GM12878 (cell line): ENCODE measurements at places on chromosomes 2 and 18. TPM values are rescaled to one million over a fixed set of nuclear protein-coding genes. Genes with fewer than 3 reads are reported as not detected.

NYAP2 gene
- total RNA-seq = not detected in 2 replicates

MAP4K3 gene
- total RNA-seq = 0.61 and 0.95 TPM in 2 replicates

TGOLN2 gene
- 62.6 and 64.7 TPM in 2 replicates for total RNA-seq

CYP26B1 gene
- total RNA-seq = not detected in 2 replicates

CYP1B1 gene
- total RNA-seq = 9.0 and 10.1 TPM in 2 replicates

CNTNAP5 gene
- not detected in 2 replicates for total RNA-seq

COPS8 gene
- 44.0 and 46.6 TPM in 2 replicates for total RNA-seq

IL36B gene
- total RNA-seq = not detected in 2 replicates

KLHL41 gene
- total RNA-seq = 0.10 and 0.77 TPM in 2 replicates

GRCh38 chr2:234254783-234255521 lies 204.4 kb downstream of the SPP2 start:
- H3K27me3 ChIP-seq = no peaks in the 10 kb centered on the region; the same call in 1 of the 2 replicates
- no peaks in the 10 kb centered on the region for H3K4me1 ChIP-seq
- no peak overlapping the region for H3K27ac ChIP-seq
- no peaks in the 10 kb centered on the region for H3K36me3 ChIP-seq
- H3K4me3 ChIP-seq = no peak overlapping the region

GRCh38 chr2:215879977-215880940 lies 133.1 kb downstream of the MREG start:
- H3K36me3 ChIP-seq = no peaks in the 10 kb centered on the region
- H3K27me3 ChIP-seq = no peaks in the 10 kb centered on the region
- no peak overlapping the region for H3K4me3 ChIP-seq

DNA sequence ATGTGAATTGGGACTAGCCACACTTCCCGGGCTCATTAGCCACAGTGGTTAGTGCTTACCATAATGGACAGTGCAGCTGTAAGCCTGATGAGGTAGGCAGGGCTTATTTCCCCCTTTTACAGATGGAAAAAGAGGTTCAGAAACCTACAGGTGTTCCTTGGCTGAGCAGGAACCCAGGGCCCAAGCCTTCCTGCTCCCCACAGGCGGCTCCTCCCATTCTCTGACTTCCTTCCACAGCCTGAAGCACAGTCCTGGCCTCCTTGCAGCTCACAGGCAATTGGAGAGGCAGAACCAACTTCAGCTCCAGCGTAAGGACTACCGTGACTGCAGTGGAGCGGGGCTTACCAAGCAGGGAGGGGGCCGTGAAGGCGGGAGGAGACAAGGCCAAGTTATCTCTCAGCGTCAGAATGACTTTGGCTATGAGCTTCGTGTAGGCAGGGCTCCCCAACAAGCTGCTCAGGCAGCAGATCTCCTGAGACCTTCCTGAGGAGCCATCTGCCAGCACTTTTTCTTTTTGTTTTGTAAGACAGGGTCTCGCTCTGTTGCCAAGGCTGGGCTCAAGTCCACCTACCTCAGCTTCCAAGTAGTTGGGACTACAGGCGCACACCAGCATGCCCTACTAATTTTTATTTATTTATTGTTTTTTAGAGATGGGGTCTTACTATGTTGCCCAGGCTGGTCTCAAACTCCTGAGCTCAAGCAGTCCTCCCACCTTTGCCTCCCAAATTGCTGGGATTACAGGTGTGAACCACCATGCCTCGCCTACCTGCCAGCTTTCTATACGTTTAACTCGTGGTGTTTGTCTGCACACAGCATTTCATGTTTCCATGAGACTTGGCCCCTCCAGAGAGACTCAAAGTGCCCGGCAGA lies 34.2 kb upstream of the NT5DC4 start:
- H3K36me3 ChIP-seq = no peaks in the 10 kb centered on the region
- H3K27ac ChIP-seq = no peak overlapping the region
- H3K4me3 ChIP-seq = no peak overlapping the region
- H3K4me1 ChIP-seq = peaks cover 23% of the 10 kb centered on the region

DNA sequence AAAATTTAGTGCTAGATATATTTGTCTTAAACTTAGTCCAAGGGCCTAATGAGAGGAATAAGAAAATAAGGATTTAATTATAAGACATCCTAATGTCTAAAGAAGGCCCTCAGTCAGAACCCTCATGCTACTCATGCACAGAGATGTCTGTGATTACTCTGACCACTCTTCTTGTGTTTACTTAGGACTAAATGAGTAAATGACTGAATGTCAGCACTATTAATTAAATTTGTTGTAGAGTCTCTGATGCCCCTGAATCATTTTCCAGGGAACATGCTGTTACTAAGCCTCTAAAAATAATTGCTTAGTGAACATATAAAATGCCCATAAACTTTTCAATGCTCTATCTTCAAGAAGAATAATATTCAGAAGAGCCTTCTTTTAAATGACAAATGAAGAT lies 32.4 kb downstream of the GULP1 start:
- no peaks in the 10 kb centered on the region for H3K36me3 ChIP-seq
- H3K4me1 ChIP-seq = no peaks in the 10 kb centered on the region
- H3K27me3 ChIP-seq = no peaks in the 10 kb centered on the region; the same call in 1 of the 2 replicates
- no peak overlapping the region for H3K4me3 ChIP-seq
- no peak for DNase-seq
- no peak overlapping the region for H3K27ac ChIP-seq

- no peaks in the 10 kb centered on the region for H3K27me3 ChIP-seq
- DNase-seq = no peak
- H3K4me3 ChIP-seq = no peak overlapping the region
- no peak overlapping the region for H3K27ac ChIP-seq
Observed at GRCh38 chr18:73924836-73925235, 222.8 kb downstream of the FBXO15 start.

DNA sequence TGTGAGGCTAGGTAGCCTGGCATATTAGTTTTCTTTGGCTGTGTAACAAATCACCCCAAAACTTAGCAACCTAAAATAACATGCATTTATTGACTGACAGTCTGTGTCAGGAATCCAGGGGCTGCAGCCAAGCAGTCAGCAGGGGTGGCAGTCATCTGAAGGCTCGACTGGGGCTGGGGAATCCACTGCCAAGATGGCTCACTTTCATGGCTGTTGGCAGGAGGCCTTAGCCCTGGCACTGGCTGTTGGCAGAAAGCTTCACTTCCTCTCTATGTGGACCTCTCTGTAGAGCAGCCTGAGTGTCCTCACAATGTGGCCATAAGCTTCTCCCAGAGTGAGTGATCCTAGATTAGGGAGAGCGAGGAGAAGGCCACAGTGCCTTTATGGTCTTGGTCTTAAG lies 78.0 kb downstream of the LTBP1 start:
- DNase-seq = no peak
- H3K4me1 ChIP-seq = no peaks in the 10 kb centered on the region
- H3K4me3 ChIP-seq = no peak overlapping the region
- peaks cover 4% of the 10 kb centered on the region; the same call in 1 of the 2 replicates for H3K27me3 ChIP-seq

- H3K36me3 ChIP-seq = no peaks in the 10 kb centered on the region
- no peaks in the 10 kb centered on the region; the same call in none of the 2 replicates for H3K27me3 ChIP-seq
Observed at GRCh38 chr2:43634604-43635306, 2.3 kb upstream of the PLEKHH2 start.

DNA sequence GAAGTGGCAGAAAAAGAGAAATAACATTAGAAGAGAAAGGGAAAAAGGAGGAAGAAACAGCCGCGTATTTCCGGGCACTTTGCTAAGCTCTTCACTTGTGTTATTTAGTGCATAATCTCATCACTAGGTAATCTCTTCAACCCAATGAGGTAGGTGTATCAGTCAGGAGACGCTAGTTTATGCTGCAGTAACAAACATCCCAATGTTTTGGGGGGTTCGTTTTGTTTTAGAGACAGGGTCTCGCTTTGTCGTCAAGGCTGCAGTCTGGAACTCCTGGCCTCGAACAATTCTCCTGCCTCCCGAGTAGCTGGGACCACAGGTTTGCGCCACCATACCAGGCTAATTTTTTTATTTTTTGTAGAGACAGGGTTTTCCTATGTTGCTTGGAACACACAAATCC lies 61.7 kb downstream of the ZFP36L2 start:
- H3K4me1 ChIP-seq = peaks cover 18% of the 10 kb centered on the region
- H3K4me3 ChIP-seq = no peak overlapping the region
- DNase-seq = no peak

DNA sequence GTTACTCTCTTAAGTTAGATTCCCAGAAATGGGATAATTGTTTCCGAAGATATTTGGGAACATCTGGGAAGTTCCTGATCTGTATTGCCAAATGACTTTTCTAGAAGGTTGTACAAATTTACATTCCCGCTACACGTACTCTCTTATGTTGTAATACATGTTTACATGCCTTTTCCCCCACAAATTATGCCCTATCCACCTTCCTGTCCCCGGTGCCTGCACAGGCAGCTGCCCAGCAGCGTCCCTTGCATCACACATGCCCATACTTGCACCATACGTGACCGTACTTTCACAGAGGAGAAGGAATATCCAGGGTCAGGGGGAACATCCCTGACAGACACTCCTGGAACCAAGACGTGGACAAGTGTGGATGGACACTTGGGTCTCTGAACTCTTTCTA lies 24.2 kb upstream of the KLF11 start:
- H3K27ac ChIP-seq = no peak overlapping the region
- H3K27me3 ChIP-seq = no peaks in the 10 kb centered on the region; the same call in 1 of the 2 replicates
- no peak for DNase-seq
- H3K4me1 ChIP-seq = no peaks in the 10 kb centered on the region
- H3K36me3 ChIP-seq = no peaks in the 10 kb centered on the region

DNA sequence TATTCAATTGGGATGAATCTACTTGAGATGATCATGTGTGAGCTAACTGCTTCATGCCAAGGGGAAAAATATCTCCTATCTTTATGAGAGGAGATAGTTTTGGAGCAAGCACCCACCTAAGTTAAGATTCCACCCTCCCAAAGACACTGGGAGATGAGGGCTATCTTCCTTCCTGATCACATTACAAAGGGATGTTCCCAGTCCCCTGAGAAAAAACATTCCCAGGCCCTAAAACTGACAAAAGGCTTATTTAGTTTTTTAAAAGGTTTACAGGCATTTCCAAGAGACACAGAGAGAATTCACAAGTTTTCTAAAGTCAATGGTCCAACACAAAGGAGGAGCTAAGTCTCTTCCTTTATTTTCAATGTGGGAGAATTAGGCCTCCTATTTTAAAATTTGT lies 401.5 kb downstream of the FBXO15 start:
- no peak overlapping the region for H3K4me3 ChIP-seq
- no peak overlapping the region for H3K27ac ChIP-seq
- DNase-seq = no peak
- no peaks in the 10 kb centered on the region for H3K27me3 ChIP-seq
- no peaks in the 10 kb centered on the region for H3K4me1 ChIP-seq

- no peak for DNase-seq
- no peaks in the 10 kb centered on the region; the same call in 1 of the 2 replicates for H3K4me1 ChIP-seq
- H3K27me3 ChIP-seq = no peaks in the 10 kb centered on the region
- no peak overlapping the region for H3K27ac ChIP-seq
- no peak overlapping the region for H3K4me3 ChIP-seq
Observed at GRCh38 chr2:39375917-39376316, 61.2 kb downstream of the MAP4K3 start.

DNA sequence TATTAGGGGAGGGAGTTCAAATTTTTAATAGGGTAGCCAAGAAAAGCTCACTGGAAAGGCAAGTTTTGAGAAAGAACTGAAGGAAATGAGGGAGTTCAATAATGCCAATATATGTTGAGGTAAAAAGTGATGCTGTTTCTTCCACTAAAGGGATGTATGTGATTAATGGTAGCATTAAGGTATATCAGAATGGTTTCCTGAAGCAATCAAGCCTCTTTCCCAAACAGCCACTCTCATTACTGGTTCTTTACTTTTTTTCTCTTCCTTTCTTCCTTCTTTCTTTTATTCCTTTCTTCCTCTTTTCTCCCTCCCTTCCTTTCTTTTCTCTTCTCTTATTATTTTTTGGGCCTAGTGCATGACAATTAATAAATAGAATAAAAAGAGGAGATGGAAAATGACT lies 433.5 kb downstream of the SATB2 start:
- no peak overlapping the region for H3K4me3 ChIP-seq
- H3K4me1 ChIP-seq = no peaks in the 10 kb centered on the region
- H3K27me3 ChIP-seq = no peaks in the 10 kb centered on the region
- H3K27ac ChIP-seq = no peak overlapping the region

DNA sequence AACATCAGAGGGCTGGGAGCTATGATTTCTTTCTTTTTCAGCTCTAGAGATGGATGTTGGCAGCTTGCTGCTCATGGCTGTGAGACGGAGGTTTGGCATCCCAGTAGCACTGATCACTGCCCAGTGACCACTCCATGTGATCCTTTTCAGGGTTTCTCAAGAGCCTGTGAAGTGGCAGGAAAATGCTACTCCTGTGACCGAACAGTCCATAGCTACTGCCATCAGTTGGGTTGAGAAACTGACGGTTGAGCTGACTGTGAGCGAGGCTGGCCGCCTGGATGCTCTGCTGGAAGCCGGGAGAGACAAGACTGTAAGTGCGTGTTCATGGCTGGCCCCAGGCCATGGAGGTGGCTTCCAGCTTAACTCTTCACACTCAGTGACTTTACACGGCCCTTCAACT lies 34.2 kb downstream of the VWA3B start:
- H3K36me3 ChIP-seq = no peaks in the 10 kb centered on the region
- DNase-seq = no peak
- H3K27ac ChIP-seq = no peak overlapping the region
- H3K4me3 ChIP-seq = no peak overlapping the region
- peaks cover 4% of the 10 kb centered on the region for H3K4me1 ChIP-seq
- no peaks in the 10 kb centered on the region; the same call in 1 of the 2 replicates for H3K27me3 ChIP-seq

- no peak overlapping the region for H3K4me3 ChIP-seq
- no peaks in the 10 kb centered on the region for H3K27me3 ChIP-seq
- peaks cover 5% of the 10 kb centered on the region; the same call in 1 of the 2 replicates for H3K4me1 ChIP-seq
- H3K36me3 ChIP-seq = no peaks in the 10 kb centered on the region
- no peak for DNase-seq
Observed at GRCh38 chr2:198017068-198017467, 212.7 kb downstream of the PLCL1 start.

DNA sequence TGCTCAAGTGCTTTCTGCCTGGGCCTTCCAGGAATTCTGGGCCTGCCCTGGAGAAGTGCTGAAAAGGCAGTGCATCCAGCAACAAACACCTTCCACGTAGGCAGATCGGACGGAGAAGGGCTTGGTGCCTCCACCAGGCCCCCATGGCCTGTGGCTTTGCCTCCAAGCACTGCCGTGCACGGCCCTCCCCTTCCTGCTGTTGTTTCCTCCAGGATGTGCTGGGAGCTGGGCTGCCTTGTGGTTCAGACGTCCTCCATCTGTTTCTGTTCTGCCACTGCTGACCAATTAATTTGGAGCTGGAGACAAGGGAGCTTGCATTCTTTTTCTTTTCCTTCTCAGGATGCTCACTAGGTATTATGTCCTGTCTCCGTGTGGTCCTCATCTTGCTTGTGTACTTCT lies 197.0 kb downstream of the HRH4 start:
- no peak for DNase-seq
- H3K4me1 ChIP-seq = no peaks in the 10 kb centered on the region; the same call in 1 of the 2 replicates
- no peak overlapping the region for H3K4me3 ChIP-seq
- H3K27ac ChIP-seq = no peak overlapping the region
- no peaks in the 10 kb centered on the region for H3K36me3 ChIP-seq

DNA sequence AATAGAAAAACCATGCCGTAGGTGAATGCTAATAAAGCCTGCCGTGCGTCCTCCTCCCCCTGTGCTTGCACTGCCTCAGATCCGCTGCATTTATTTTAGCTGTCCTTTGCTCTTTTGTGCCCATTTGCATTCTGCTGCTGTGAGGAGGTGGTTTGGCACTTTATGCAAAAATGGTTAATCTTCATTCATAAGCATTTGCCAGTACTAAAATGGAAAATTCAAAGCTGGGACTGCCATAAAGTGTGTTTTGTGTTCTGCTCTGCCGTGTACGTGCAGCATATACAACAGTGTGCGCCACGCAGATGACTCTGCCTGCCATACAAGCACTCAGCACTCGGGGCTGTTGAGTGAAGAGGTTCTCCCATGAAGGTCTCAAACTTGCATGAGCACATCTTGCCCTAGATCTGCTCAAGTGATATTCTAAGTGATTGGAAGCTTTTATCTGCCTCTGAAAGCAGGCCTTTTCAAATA lies 73.6 kb downstream of the SPATS2L start:
- H3K4me1 ChIP-seq = peaks cover 39% of the 10 kb centered on the region
- no peak overlapping the region for H3K27ac ChIP-seq
- H3K4me3 ChIP-seq = no peak overlapping the region
- no peaks in the 10 kb centered on the region for H3K27me3 ChIP-seq
- H3K36me3 ChIP-seq = no peaks in the 10 kb centered on the region
